ENCODE measurements at places on chromosomes 7 and 10. TPM values are rescaled to one million over a fixed set of nuclear protein-coding genes. Genes with fewer than 3 reads are reported as not detected.

The HYAL4 gene
- total RNA-seq, result 0.68 TPM

GRCh38 chr10:23173214-23174073 lies 18.7 kb upstream of the PTF1A start:
- DNase-seq, result peak; percentile 86
- peaks cover 100% of the 10 kb centered on the region for H3K27me3 ChIP-seq
- H3K36me3 ChIP-seq, result no peaks in the 10 kb centered on the region

The GRID2IP gene
- 4.5 TPM for total RNA-seq

DNA sequence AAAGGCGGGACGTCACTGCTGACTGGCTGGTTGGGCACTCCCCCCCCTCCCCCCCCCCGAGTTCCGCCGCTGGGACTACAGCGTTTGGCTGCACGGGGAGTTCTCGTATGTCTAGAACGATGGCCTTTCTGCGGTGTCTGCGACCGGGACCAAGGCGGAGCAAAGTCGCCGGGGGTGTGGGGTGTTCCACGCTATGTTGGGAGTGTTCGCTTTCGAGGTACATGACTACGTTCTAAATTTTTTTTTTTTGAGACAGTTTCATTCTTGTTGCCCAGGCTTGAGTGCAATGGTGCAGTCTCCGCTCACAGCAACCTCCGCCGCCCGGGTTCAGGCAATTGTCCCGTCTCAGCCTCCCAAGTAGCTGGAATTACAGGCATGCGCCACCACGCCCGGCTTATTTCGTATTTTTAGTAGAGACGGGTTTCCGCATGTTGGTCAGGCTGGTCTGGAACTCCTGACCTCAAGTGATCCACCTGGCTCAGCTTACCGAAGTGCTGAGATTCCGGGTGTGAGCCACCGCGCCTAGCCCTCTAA lies 573 bp upstream of the IDI1 start:
- H3K4me3 ChIP-seq, result peak overlapping the region; percentile 100
- H3K4me1 ChIP-seq, result peaks cover 3% of the 10 kb centered on the region
- H3K27ac ChIP-seq, result peak overlapping the region; percentile 99
- DNase-seq, result no peak
- H3K27me3 ChIP-seq, result no peaks in the 10 kb centered on the region

The GIMAP2 gene
- not detected for total RNA-seq

GRCh38 chr7:77242068-77242467 lies 42.4 kb upstream of the FGL2 start:
- H3K4me1 ChIP-seq, result no peaks in the 10 kb centered on the region
- H3K27me3 ChIP-seq, result no peaks in the 10 kb centered on the region
- H3K27ac ChIP-seq, result no peak overlapping the region

GRCh38 chr10:124032971-124033886 lies 60.2 kb downstream of the CHST15 start:
- H3K27ac ChIP-seq, result no peak overlapping the region
- peak; percentile 69 for DNase-seq
- H3K4me1 ChIP-seq, result no peaks in the 10 kb centered on the region

All from endodermal cell (in vitro differentiated cells).